Uterus (tissue), 4 donors: ENCODE measurements at places on chromosomes 5 and 9. TPM values are rescaled to one million over a fixed set of nuclear protein-coding genes. Genes with fewer than 3 reads are reported as not detected.

- no peak for DNase-seq
Observed at GRCh38 chr9:86573886-86574285, 219.7 kb upstream of the TUT7 start.

DPYSL3 gene
- total RNA-seq: 175 TPM

NR6A1 gene
- 2.6 TPM for total RNA-seq

DNA sequence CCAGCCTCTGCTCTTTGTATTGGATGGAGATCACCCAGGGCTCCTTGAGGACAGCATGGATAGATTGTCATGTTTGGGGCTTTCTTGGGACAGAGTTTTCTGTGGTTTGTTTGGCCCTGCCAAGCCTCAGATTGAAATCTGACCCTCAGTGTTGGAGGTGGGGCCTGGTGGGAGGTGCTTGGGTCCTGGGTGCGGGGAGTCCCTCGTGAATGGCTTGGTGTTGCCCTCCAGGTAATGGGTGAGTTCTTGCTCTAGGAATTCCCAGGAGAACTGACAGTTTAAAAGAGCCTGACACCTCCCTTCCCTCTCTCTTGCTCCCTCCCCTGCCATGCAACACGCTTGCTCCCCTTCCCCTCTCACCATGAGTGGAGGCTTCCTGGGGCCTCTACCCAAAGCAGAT lies 48.6 kb upstream of the OLFM1 start:
- no peak for DNase-seq

DNA sequence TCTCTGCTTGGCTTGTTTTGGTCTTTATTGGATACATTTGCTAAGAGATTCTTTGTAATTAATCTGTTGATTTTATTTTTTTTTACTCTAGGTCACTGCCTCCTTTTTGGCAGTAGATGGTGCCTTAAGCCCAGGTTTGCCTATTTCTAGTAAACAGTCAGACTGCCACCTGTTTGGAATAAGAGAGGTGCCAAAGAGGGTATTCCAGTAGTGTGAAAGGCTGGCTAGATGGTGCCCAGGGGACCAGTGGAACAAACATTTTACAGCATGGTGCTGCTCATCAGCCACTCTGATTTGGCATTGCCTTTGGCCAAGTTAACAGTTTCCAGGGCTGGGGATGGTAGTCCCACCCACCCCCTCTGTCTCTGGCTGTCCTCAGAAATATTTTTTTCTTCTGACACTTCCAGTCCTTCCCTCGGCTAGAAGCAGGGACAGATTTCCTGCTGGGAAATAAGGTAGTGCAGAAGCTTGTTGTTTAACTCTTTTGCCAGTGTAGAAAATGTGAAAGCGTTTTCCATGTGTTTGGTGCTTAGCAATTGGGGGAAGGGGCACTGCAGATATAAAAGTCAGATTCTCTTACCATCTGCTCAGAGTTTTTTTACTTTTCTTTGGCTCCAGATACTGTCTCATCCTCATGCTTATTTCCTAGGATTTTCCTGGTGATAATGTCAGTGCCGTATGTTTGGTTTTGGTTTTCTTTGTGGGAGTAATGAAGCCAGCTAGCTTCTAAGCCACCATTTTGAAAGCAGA lies 36.6 kb upstream of the FBXL7 start:
- DNase-seq: no peak

DNA sequence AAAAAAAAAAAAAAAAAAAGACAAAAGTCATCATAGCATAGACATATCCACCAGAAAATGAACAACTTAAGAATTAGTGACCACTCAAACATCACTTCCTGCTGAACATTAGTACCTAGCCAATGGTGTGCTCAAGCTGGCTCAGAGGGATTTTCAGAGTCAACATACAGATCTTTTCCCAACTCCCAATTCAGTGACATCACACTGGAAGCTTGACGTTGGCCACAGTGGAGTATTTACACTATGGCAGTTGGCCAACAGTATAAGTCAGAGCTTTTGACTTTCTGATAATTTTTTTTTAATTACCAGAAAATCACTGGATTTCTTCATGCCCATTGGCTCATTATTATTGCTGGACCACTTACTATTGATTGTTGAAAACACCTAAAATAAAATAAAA lies 383.5 kb downstream of the ARHGEF28 start:
- DNase-seq: no peak

GRCh38 chr5:82561797-82562196 lies 283.6 kb upstream of the RPS23 start:
- DNase-seq: no peak

DNA sequence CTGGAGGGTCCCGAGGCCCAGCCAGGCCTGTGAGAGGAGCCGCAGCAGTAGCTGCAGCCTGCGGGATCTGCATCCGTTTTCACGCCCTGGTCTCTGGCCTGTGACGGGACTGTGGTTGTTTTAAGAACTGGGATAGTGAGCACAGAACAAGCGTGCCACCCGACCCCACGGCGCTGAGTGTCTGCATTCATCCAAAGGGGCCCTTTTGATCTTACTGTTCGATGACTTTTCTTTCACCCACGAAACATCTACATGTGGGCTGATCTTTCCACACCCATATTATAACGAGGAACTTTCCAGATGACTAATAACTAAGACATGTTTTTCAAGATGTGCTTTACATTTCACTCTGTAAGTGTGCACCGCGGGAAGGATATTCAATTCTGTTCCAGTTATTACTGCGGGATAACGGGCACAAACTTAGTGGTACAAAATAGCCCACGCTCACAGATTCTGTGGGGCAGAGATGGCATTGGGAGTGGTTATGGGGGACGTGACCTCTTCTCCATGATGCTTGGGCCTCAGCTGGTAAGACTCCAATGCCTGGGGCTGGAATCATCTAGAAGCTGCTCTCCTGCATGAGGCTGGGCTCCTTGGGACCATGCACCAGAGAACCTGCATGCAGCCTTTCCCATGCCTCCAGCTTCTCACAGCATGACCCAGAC lies 165.0 kb downstream of the SYK start:
- DNase-seq: no peak

ASPN gene
- total RNA-seq: 97.6 TPM

- DNase-seq: no peak
Observed at GRCh38 chr5:169569513-169569912, 14.1 kb upstream of the SPDL1 start.

DNA sequence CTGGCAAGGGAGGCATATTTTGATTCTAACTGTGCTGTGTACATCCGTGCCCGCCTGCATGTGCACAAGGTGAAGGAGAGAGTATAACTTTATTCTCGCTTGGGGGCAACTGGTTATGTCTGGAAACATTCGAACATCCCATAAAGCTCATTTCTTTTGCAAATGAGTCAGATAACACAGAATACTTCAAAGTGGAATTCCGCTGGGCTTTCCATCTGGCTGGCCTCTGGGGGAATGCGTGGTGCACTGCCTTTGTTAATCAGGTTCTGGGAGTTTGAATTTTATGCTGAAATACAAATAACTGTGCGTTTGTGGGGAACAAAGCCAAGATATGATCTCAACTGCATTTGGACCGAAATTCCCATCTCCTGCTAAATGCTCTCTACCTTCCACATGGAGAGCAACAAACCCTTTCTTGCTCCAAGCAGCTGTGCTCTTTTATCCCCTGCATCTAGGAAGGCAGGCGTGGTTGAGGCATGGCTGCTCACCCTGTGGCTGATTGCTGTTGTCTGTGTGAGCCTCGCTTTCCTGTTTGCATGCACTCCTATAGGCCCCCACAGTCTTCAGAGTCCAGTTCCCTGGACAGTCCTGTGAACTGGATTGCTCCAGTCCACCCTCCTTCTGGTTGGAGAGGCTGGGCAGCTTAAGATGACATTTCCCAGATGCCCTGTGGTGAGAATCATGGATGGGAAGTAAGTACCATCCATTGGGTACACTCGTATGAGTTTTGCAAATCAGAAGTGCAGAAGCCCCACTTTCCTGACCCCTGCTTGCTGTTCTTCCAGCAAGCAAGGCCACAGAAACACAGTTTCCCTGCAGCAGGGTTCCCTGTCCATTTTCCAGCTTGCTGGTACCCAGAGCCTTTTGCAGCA lies 82.9 kb upstream of the ALDH1B1 start:
- DNase-seq: no peak

CHSY3 gene
- total RNA-seq: 22.1 TPM

DNA sequence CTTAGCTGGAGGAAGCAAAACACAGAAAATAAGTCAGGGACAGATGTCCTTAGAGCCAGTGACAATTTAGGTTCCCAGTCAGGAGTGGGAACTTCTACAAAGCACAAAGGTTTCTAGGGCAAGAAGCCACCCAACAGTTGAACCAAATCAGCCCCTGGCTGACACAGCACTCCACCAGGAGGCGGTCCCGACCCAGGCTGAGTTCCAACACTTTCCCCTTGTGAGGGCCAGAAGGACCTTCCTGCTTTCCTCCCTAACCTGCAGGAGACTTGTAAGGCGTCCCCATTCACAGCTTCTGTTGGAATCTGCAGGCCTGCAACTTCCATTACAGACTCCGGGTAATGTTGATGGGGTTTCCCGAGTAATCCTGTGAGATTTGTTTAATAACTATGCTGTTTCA lies 416.4 kb upstream of the IRX1 start:
- DNase-seq: no peak
